ENCODE measurements at places on chromosomes 16 and 17.

- peak; percentile 23 for DNase-seq
Observed at GRCh38 chr17:82887255-82888164, 47.7 kb upstream of the ZNF750 start.

GRCh38 chr16:81094771-81095251 lies 1.4 kb downstream of the GCSH start:
- no peak for DNase-seq

DNA sequence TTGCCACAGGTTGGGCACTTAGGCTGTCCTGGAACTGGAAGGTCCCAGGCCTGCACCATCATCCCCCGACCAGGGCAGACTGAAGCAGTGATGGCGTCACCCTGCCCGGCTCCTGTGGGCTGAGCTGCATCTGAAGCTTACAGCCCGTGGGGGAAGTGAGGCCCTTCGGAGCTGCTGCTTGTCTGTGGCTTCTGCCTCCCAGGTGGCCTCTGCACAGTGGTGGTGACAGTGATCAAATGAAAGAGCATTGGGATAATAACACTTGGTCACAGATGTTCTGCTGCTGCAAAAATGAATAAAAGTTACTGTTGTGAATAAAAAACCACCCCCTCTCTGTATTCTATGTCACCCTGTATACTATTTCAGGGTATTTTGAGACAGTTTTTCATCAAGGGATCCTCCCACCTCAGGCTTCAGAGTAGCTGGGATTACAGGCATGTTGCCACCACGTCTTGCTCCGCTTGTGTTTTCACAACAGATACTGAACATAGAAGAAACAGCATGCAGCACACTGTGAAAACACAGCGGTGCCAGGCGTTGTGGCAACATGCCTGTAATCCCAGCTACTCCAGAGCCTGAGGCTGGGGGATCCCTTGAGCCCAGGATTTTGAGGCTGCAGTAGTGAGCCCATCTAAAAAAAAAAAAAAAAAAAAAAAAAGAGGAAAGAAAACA lies 165.0 kb downstream of the LGALS9B start:
- no peak for DNase-seq

- peak; percentile 49 for DNase-seq
Observed at GRCh38 chr17:73308017-73308823, 3.6 kb downstream of the CDC42EP4 start.

GRCh38 chr16:85955566-85955965 lies 56.6 kb downstream of the IRF8 start:
- DNase-seq: no peak

DNA sequence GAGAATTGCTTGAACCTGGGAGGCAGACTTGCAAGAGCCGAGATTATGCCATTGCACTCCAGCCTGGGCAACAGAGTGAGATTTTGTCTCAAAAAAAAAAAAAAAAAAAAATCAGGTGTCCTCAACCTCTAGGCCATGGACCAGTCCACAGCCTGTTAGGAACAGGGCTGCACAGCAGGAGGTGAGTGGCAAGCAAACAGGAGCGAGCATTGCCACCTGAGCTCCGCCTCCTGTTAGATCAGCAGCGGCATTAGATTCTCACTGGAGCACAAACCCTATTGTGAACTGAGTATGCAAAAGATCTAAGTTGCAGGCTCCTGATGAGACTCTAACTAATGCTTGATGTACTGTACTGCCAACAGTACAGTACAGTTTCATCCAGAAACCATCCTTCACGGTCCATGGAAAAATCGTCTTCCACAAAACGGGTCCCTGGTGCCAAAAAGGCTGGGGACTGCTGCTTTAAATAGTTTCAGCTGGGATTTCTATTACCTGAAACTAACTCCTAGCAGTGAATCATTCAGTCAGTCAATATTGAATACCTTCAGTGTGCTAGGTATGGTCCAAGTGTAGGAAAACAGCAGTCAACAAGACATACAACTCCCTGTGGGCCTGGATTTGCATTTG lies 56.3 kb upstream of the DHX40 start:
- no peak for DNase-seq

DNA sequence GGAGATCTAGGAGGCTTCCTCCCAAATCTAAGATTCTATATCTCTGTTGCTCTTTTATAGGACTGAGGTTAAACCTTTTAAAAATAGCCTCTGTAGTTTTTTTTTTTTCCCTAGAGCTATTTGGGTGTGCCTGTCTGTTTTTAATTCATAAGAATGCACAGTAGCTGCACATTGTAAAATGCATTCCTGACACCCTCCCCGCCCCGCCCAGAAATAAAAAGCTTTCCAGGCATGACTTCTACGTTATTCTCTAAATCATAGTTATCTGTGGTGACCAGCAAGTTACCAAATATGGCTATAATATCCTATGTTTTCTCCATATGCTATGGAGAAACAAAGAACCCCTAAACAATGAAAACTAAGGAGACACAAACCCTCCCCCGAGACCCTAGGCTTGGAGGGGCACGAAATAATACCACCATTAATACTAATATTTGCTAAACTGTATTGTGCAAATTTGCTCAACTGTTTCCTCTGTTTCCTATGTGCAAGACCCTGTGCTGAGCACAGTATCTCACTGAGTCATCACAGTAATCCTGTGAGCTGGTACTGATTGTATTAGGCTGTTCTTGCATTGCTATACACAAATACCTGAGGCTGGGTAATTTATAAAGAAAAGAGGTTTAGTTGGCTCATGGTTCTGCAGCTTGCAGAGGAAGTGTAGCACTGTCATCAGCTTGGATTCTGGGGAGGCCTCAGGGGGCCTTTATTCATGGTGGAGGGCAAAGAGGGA lies 388.3 kb downstream of the CA10 start:
- DNase-seq: no peak

GRCh38 chr16:67664258-67664657 lies 2.3 kb downstream of the ENKD1 start:
- DNase-seq: no peak

DNA sequence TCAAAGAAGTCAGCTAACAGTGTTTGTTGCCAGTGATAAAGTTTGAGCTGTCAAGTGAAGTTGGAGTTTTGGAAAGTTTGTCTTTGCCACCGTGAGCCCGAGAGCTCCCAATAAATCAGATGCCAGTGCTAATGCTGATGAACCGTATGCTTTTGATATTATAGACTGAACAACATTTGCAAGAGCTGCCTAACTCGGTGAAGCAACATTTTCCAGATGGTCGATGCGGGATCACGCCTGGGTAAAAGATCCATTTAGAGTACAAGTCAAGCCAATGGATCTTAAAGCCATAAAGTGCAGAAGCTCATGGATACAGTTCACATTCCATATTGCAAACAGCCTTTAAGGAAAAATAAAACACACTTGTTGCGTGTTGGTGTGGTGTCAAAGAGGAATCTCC lies 9.6 kb downstream of the BANP start:
- no peak for DNase-seq

DNA sequence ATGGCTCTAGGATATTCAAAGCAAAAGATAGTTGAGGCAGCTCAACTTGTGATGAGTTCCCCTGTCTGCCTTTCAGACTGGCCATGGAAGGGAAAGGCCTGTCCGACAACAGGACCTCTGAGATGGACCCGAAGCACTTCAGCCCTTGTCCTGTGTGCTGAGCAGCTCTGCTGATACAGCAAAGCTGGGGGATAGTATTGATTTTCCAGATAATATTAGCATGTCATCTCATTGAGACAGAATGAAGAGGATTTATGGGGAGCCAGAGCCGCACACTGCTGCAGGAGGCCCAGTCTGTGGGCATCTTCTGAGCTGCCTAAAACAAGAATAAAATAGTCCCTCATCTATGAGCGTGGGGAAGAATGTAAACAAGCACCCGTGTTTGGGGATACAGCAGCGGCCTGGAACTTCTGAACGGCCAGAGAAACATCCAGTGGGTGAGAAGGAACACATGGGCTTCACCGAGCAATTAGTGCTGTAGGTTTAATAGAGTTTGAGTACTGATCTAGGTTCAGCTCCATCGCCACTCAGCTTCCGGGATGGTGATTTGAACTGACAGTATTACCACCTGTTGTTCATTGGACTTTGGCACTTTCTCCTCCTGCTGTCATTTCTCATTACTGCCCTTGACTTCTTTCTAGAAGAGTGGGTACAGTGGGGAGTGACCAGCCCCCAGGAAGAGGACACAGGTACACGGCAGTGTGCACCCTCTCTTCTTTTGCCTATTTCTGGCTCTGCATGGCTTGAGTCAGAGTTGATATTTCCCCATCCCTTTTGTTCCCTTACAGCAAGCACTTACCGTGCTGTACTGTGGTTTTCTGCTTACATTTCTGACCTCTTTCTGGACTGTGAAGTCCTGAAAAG lies 96.5 kb upstream of the TBX2 start:
- no peak for DNase-seq

GRCh38 chr17:79795795-79796443 lies 958 bp downstream of the CBX8 start:
- DNase-seq: peak; percentile 66

GRCh38 chr17:40171750-40172149 lies 5.5 kb upstream of the RAPGEFL1 start:
- DNase-seq: no peak

DNA sequence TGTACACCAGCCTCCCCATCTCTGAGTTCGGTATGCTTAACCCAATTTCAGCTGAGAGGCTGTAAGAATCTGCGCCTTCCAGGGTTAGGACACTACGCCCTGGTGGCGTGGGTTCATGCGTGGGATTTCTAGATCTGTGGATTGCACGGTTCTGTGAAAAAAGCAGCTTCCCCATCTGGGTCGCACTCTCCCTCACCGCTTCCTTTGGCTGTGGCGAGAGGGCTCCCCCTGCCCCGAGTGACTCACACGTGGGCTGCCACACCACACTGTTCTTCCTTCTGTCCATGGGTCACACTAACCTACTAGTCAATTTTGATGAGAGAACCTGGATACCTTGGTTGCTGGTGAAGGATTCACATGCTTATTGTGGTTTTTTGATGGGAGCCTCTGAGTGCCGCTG lies 256.0 kb upstream of the MAF start:
- no peak for DNase-seq

DNA sequence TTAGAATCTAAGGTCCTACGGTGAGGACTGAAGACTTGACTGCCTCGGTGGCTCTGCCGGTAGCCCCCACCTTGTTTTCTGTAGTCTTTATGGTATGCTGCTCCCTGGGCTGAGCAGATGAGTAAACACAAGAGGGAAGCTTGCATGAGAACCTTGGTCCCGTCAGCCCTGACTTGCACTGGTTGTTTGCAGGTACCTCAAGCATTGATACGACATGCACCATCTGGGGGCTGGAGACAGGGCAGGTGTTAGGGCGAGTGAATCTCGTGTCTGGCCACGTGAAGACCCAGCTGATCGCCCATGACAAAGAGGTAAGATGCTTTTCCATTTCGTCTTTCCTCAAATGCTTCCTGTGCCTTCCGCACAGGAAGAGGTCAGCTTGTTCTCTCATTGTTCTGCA lies 21.1 kb upstream of the TACO1 start:
- DNase-seq: no peak

GRCh38 chr16:66272461-66272860 lies 94.0 kb upstream of the CDH5 start:
- DNase-seq: no peak

DNA sequence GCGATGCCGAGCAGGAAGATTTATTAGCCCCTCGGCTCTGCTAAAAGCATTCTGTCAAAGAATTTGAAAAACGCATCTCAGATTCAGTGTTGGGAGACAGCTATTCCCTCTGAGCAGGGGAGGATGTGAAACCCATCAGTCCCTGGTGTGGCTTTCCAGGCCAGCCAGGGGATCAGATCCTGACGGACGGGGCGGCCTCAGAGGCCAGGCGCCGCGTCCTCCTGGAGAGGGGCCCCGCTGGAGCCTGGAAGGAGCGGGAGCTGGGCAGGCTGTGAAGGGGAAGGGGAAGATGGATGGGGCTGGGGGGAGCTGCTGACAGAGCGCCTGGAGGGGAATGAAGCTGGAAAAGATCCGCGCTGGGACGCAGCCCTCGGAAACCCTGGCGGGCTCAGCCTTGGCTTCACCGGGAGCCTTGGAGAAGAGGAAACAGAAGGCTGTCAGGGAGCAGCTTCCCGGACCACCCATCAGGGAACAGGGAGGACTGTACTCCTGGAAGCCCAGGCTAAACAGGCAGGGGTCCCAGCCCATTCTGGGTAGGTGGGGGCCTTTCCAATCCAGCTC lies 358.0 kb downstream of the C16orf95 start:
- no peak for DNase-seq

GRCh38 chr16:17076092-17076754 lies 394.5 kb downstream of the XYLT1 start:
- DNase-seq: no peak

GRCh38 chr16:64409783-64410210 lies 712.1 kb downstream of the CDH11 start:
- no peak for DNase-seq

GRCh38 chr17:5825717-5826330 lies 241.5 kb upstream of the NLRP1 start:
- no peak for DNase-seq

DNA sequence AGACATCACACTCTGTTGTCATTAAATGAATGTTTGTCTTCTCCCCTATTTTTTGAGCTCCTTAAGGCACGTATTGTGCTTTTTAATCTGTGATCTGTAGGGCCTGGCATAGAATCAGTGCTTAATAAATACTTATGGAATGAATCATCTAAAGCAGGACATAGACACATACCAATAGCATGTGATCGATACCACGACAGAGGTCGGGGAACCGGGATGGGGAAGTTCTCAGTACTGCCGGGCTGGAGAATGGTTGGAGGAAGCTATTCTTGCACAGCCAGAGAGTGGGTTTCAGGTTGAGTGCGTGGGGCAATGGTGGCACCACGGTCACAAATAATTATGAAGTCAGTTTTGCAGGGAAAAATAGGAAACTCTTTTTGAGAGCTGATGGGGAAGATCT lies 26.8 kb downstream of the NLRP1 start:
- DNase-seq: no peak

DNA sequence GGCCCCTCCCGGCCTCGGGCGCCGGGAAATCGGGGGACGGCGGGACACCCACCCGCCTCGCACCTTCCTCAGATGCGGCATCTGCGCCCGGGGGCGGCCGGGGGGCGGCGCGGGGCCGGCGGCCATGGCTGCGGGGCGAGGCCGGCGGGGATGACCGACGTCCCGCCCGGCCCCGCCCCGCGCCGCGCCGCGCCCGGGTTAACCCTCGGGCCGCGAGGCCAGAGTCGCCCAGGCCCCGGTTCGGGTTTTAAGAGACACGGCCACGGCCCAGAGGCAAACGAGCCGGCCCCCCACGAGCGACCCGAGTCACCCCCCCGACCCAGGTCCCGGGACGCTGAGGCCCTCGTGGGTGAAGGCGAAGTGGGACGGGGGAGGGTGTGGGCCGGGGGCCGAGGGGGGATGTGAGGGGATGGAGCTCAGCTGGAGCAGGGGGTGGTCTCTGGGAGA lies at the start of gene RGS11:
Gene RGS11, minus strand, starts transcription at position 159 of the 447 bp plus-strand sequence. Its CDS starts 33 bp downstream, at position 126.
- no peak for DNase-seq

GRCh38 chr16:7515543-7515942 lies 182.9 kb downstream of the RBFOX1 start:
- no peak for DNase-seq

- DNase-seq: no peak
Observed at GRCh38 chr17:3798273-3799180, 2.5 kb downstream of the ITGAE start.

- DNase-seq: no peak
Observed at GRCh38 chr17:78306913-78307312, 53.0 kb downstream of the SOCS3 start.

- no peak for DNase-seq
Observed at GRCh38 chr17:80498920-80499410, 22.6 kb upstream of the NPTX1 start.

GRCh38 chr17:63641692-63642448 lies 19.7 kb downstream of the MAP3K3 start:
- DNase-seq: peak; percentile 98

GRCh38 chr17:5897275-5897911 lies 172.8 kb upstream of the WSCD1 start:
- no peak for DNase-seq
